ENCODE measurements at places on chromosomes 2 and 18. TPM values are rescaled to one million over a fixed set of nuclear protein-coding genes. Genes with fewer than 3 reads are reported as not detected.

Gene TMEM169
- total RNA-seq: 0.48 TPM

Gene ERMN
- not detected for total RNA-seq

Gene EPHA4
- 28.1 TPM for total RNA-seq

DNA sequence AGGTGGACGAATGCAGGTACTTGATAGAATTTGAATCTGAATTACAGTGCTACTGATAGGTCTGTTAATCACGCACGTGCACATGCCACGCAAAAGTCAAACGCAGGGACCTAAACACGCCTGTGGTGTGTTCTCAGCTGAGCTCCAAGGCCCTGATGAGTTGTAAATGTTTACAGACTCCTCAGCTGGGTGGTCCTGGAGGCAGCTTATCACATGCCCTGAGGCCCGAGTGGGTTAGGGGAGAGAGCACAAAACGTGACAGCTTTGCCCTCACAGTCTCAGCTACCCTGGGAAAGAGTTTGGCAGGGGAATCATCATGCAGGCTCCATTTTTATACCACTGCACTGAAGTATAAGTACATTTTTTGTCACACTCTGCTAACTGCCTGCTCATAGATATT is 68.3 kb upstream of the FAM110C start:
- no peak for DNase-seq

DNA sequence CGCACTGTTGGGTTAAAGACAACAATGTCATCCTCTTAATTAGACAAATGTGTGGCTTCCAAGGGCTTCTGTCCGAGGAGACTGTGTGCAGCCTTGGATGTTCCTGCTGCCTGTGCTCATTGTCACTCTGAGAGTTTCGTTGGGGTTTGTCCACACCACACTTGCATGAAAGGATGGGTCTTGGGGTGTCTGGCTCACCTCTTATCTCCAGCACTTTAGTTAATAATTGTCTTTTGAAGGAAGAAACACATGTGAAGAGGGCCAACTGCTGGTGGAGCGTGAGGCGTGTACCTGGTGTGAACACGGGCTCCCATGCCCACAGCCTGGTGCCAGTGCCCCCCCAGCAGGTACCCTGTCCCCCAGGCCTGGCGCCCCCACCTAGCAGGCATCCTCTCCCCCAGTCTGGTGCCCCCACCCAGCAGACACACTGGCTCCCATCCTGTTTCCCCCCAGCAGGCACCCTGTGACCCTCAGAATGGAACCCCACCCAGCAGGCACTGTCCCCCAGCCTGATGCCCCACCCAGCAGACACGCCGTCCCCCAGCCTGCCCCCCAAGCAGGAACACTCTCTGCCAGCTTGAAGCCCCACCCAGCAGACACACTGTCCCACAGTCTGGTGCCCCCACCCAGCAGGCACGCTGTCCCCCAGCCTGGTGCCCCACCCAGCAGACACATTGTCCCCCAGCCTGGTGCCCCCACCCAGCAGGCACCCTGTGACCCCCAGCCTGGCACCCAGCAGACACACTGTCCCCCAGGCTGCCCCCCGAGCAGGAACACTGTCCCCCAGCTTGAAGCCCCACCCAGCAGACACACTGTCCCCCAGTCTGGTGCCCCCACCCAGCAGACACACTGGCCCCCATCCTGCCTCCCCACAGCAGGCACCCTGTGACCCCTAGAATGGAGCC is 96.3 kb upstream of the TMEM18 start:
- no peak for DNase-seq

DNA sequence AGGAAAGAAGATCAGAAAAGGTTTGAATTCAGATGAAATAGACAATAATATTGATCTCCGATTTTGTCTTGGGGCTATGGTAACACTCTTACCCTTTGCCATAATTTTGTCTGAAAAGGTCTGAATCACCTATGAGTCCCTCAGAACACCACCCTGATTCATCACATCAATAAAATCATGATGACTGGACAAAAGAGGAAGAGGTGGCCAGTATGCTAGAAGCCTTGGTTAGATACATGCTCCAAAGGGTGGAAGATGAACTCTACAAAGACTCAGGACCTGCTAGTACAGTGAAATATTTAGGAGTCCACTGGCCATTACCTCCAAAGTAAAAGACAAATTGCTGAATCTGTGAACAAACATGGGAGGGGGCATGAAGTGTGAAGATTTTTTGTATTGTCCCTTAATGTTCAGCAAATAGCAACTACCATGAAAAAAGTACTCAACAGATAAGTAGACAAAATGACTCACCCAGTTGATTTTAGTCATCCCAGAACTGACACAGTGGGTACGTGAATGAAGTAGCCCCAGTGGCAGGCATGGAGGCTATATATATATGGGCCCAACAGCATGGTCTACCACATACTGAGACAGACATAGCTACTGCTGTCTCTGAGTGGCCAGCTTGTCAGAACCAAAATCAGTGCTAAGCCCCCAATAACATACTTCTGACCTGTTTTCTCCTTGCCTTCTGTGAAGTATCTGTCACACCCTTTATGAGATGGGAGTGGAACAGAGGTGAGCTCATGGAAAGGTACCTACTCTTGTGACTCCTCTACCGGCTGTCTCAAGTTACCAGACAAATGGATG is 36.5 kb upstream of the GLS start:
- peak; percentile 60 for DNase-seq

DNA sequence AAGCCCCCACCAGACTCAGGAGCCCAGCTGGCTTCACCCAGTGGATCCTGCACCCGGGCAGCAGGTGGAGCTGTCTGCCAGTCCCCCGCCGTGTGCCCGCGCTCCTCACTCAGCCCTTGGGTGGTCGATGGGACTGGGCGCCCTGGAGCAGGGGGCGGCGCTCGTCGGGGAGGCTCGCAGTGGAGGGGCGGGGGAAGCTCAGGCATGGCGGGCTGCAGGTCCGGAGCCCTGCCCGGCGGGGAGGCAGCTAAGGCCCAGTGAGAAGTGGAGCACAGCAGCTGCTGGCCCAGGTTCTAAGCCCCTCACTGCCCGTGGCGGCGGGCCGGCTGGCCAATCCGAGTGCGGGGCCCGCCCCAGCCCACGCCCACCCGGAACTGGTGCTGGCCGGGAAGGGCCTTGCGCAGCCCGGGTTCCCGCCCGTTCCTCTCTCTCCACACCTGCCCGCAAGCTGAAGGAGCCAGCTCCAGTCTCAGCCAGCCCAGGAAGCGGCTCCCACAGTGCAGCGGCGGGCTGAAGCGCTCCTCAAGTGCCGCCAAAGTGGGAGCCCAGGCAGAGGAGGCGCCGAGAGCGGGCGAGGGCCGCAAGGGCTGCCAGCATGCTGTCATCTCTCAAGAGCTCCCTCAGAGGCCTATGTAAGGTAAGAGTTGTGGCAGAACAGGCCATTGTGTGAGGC is 1307.8 kb upstream of the TMEFF2 start:
- no peak for DNase-seq

DNA sequence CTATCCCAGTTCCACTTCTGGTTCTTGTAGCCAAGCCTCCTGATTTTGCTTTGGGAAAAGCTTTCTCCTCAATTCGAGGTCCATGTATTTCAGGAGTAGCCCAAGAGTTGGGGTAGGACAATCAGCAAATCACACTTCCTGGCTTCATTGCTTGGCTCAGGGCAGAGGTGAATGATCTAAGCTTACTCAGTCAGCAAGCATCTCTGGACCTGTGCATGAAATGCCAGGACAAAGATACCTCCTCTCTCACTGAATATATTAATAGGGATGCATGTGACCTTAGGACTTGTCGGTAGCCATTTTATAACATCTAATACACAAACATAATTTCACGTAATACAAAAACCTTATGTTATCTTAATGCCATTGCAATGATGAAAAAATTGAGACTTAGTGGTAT is 373.1 kb downstream of the TGIF1 start:
- no peak for DNase-seq

Data from A172 (cell line).